ENCODE measurements at places on chromosomes 12 and 14. TPM values are rescaled to one million over a fixed set of nuclear protein-coding genes. Genes with fewer than 3 reads are reported as not detected.

- DNase-seq = no peak
These were observed 261.6 kb downstream of the DACT1 start for GRCh38 chr14:58899317-58899713.

DNA sequence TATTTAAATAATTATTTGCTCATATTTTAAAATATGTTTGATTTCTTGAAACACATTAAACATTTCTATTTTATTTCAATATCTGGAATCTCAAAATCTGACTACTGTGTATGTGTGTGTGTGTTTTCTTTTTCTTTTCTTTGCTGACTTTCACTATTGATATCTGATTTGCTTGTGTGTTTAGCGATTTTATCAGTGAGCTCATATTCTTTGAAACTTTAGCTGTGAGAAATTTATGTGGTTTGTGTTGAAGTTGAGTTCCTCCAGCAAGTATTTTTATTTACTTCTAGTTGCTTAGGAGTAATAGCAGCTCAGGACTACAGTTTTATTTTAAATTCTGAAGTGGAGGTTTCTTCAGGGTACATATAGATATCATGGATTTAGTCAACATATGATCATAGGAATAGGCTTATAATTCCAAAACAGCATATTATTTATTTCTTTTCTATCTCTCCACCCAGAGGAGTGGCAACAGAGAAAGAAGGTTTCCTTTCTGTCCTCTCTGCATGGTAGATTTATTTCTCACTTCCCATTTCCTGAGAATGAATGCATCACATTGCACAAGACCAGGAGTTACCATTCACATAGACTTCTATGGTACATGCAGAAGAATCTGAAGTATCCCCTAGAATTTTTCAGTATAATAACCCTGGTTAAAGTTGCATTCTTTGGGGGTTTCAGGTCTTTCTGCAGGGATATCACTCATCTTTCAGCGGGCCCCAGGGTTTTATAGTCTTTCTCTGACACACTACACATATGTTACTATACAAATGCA, 60.5 kb downstream of the PTPRQ start:
- no peak for DNase-seq

DNA sequence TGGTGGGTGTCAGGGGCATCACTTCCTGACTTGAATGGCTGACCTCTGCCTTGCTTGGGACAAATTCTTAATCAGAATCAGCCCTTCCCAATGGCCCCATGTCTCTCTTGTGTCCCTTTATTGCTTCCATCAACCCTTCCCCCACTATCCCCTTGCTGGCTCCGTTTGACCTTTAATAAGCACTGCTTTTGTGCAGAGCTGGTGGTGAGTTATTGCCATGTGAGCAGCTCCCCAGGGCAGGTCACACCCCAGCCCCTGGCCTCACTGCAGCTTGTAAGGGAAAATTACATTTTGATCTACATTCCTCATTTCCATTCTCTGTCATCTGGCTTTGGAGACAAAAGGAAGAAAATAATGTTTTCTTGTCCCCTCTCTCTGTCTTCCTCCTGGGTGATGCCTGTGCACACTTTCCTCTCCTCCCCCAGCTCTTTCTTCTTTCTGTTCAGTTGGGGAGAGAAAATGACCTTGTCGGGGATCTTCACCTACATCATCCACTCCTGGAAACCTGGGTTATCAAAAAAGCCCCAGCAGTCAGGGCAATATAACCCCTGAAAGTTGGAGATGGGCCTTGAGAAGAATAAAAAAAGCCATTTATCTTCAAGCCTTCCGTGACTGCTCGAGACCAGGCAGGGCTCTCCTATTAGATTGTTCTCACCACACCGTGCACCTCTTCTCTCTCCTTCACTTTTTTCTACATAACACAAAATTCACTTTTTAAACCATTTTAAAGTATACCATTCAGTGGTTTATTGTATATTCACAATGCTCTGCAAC, 100.4 kb upstream of the SRRM4 start:
- DNase-seq = no peak

DNA sequence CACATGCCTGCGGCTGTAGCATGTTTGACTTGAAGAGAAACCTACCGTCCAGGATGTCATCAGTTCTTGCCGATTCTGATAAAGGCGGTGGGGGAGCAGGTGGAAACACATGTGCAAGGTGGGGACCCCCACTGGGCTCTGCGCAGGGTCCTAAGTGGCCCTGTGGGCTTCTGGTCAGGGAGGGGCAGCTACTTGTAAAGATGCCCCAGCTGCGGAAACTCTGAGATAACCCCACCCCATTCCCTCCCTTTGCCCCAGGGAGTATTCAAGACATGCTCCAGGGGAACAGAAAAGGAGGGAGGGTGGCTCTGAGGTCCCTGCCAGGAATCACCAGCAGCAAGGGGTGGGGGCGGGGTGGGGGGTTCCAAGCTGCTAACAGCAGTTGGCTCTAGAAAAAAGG, 67.6 kb downstream of the PIWIL1 start:
- no peak for DNase-seq

DNA sequence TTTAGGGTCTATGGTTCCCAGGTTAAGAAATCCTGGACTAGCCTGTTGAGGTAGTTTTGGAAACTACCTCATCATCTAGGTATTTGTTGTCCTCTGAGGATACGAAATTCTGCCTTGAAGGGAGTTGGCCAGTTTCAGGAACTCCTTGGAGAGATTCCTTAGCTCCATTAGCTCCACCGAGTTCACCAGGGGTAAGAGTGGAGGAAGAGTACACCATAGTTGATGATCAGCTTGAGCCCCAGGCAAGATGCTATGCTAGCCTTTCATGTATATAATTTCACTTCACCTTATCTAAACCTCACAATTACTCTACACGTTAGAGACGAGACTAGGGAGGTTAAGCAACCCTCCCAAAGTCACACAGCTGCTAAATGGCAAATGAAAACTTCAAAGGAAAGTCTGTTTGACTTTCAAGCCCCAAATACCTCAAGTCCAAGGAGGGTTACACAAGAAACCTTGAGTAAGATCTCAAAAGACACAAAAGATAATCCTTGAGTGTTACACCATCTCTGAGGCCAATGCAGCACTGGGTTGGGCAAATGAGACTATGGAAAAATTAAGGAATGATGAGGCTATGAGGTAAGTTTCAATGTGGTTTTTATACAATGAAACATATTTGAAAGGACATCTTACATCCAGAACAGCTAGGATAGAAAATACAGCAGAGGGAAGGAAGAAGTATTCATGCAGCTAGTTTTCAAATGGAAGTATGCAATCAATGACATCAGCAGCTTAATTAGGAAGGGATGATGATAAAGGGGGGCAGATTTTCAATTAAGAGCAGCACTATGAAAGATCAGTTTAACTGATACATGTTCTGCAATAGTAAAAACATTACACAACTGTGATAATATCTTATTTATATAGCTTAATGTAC, 97.2 kb upstream of the KRAS start:
- no peak for DNase-seq

DNA sequence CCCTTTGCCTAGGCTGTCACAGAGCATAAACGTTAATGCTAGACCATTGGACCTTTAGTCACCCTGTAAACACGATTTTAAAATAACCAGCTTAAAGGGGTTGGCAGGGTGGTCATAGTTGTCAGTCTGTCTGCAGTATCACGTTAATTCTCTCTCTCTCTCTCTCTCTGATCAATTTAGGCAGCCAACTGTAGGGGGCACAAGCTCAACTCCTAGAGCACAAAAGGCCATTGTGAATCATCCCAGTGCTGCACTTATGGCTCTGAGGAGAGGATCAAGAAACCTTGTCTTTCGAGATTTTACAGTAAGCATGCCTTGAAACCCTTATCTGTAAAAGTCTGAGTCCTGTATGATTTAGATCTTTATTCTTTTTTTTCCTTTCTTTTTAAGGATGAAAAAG, 97.1 kb downstream of the SCAF11 start:
- DNase-seq = no peak

DNA sequence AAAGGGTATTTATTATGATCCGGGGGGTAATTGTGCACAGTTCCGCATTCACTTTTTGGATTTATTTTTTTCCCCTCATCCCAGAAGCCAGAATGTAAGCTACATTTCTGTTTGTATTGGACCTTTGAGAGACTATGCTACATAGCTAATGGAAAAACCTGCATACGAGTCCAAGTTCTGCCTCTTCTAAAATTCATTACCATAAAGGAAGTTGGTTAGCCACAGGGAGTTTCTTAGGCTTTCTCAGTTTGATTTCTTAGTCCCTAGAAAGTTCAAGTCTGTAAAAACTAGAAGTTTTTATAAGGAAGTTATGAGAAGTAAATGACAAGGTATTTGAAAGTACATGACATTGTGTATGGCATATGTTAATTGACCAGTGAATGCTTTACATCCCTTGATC, 138.7 kb downstream of the PDE3A start:
- no peak for DNase-seq

- DNase-seq = no peak
These were observed 119.0 kb upstream of the FKBP4 start for GRCh38 chr12:2675776-2676175.

DNA sequence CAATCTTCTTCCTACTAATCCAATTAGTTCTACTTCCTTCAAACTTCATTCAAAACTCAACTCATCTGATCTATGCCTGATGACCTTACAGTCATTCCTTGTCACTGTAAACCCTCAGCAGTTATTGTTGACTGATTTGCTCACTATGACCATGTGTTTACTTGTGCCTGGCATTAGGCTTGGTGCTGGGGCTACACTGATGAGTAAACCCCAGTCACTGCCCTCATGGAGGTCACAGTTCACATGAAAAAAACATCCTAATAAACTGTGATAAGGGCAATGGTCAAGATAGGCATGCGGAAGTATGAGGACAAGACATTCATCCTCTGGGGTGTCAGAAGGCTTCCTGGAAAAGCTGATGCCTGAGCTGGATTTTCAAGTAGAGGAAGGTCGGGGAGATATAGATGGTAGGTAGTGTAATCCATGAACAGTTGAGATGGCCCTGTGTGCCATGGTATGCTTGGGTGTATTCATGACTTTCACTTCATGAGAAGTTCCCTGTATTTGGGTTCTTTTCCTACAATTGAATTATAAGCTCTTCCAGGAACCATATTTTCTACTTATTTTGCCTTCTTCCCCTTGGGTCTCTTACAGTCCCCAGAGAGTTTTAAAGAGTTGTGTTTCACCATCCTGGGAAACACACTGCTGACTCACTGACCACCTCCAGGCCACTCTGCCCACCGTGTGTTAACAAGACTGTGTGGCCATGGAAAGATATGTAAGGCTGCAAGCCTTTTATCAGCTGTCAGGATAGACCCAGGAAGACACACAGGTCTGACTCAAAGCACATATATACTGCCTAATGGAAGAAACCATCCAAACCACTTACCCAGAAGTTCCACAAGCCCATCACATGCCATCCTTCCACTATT, 38.7 kb upstream of the DUSP6 start:
- peak; percentile 14 for DNase-seq

- DNase-seq = peak; percentile 13
These were observed 90.2 kb downstream of the NTN4 start for GRCh38 chr12:95700316-95700785.

GRCh38 chr14:70193396-70193795, 4.6 kb upstream of the SLC8A3 start:
- no peak for DNase-seq

GRCh38 chr14:23624830-23625404, 11.2 kb upstream of the DHRS2 start:
- DNase-seq = no peak

DNA sequence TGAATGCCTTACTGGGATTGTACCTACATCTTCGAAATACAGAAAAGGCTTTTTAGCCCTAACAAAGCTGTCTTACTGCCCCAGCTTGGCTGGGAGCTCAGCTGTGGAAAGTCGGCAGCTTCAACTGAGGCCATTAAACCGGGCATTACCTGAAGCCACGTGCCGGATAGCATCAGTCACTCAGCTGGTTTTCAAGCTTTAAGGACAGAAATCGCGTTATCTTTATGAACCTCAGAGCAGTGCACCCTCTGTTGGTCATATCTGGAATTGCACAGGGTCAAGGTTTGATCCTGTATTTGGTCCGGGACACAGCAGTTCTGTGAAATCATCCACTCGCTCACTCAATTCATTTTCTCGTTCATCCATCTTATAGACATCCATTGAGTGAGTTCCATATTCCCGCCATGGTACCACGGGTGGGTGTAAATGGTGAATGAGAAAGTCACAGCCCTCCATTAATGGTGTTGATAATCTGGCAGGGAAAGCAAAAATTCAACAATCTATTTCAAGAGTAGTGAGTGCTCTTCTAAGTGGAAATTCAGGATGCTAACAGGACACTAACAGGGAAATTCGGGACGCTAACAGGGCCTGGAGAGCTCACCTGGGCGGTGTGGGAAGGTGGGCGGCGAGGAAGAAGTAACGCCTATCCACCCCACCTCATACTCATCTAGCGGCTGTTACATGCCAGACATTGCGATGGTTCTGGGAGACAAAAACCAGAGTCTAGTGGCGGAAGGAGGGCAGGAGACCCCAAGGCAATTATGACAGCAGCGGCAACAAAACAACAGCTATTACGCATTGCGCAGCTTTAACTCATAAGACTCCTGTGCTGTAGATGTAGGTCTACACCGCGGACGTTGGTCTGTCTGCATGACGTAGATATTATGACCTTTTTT, 60.6 kb upstream of the TCL1A start:
- DNase-seq = peak; percentile 55

DNA sequence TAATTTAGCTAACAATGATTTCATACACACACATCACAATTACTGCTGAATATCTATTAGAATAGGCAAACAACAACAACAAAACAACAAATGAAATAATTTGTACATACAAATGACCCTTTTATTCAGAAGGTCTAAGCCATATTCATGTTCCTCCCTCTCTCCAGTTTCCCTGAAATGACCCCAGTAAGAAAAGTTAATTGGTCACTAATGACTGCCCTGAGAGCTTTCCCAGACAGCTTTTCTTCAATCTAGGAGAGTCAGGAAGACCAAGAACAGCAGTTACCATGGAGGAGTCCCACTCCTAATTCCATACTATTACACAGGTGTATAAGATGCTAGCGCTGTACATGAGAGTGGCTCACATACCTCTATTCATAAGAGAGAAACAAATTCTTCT, 121.2 kb upstream of the GRIP1 start:
- no peak for DNase-seq

Gene PMCH
- total RNA-seq = 0.59 TPM

Gene PROX2
- 0.19 TPM for total RNA-seq

Gene SOAT2
- total RNA-seq = 1.1 TPM

Gene FGF6
- not detected for total RNA-seq

Gene ABCD2
- total RNA-seq = 4.8 TPM

Gene C12orf43
- 19.6 TPM for total RNA-seq

Gene PMEL
- total RNA-seq = 0.94 TPM

Gene POLE2
- total RNA-seq = 41.3 TPM

Gene POTEG
- not detected for total RNA-seq

Gene KRT80
- total RNA-seq = not detected

Gene GARIN6
- not detected for total RNA-seq

Gene HHIPL1
- total RNA-seq = 0.29 TPM

Gene HSPA2
- total RNA-seq = 6.7 TPM

Gene CCDC175
- not detected for total RNA-seq
